ENCODE measurements at places on chromosomes 1 and 21.
A peak's percentile ranks its signal among the peaks of the same experiment; 100 is the strongest.

- no peak for DNase-seq
These were observed 58.4 kb downstream of the VPS26C start for GRCh38 chr21:37208741-37209225.

- DNase-seq: peak; percentile 64
These were observed 2.9 kb downstream of the IFI6 start for GRCh38 chr1:27668808-27669723.

GRCh38 chr1:11134898-11135266, 35.2 kb upstream of the EXOSC10 start:
- no peak for DNase-seq

DNA sequence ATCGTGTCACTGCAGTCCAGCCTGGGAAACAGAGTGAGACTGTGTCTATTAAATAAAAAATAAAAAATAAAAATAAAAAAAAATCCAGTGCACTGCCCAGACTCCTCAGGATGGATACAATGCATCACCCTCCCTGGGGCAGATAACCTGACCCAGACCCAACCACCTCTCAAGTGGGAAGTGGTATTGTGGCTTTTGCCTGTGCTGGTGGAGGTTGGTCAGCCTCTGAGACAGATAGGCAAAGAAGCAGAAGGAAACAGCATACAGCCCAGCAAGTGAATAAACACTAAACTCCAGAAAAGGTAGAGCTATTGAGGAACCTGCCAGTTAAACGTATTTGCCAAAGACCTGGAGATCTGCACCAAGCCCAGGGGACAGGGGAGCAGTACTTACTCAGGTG, 22.0 kb downstream of the HHIPL2 start:
- DNase-seq: no peak

- DNase-seq: peak; percentile 100
These were observed 41.8 kb downstream of the GATAD2B start for GRCh38 chr1:153880962-153881361.

DNA sequence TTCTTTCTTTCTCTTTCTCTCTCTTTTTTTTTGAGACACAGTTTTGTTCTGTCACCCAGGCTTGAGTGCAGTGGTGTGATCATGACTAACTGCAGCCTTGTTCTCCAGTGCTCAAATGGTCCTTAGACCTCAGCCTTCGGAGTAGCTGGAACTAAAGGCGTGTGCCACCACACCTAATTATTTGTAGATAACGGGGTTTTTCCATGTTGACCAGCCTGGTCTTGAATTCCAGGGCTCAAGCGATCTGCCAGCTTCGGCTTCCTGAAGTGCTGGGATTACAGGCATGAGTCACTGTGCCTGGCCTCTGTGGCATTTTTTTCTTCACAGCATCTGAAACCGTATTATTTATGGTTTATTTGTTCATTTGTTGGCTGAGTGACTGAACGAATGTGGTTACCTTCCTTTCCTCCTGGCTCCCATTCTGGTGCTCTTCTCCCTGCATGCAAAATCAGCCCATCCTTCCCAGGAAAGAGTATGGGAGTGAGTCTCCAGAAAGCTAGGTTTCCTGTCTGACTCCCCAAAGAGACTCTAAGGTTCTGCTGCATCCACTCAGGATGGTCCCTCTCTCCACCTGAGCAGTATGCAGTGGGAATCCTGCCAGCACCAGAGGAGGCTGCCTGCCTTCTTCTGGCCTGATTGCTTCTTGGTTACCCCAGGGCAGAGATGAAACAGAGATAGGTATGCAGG, 155.0 kb upstream of the BEND5 start:
- peak; percentile 11 for DNase-seq

DNA sequence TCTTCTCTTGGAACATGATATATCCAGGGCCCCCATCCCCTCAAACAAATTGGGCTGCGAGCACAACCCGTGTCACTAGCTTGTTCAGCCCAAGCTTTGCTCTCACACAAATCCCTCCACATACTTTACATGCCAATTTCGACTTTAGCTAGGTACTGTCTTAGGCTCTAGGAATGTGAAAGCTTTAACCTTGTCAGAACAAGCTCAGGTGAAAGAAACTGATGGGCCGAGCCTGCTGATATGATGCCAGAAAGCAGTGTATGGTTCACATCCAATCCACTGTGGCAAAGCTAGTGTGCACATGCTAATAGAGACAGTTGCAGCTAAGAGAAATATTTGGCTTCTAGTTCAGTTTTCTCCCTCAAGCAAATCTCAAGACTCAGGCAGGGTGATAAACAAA, 79.5 kb downstream of the TNFSF18 start:
- DNase-seq: no peak

DNA sequence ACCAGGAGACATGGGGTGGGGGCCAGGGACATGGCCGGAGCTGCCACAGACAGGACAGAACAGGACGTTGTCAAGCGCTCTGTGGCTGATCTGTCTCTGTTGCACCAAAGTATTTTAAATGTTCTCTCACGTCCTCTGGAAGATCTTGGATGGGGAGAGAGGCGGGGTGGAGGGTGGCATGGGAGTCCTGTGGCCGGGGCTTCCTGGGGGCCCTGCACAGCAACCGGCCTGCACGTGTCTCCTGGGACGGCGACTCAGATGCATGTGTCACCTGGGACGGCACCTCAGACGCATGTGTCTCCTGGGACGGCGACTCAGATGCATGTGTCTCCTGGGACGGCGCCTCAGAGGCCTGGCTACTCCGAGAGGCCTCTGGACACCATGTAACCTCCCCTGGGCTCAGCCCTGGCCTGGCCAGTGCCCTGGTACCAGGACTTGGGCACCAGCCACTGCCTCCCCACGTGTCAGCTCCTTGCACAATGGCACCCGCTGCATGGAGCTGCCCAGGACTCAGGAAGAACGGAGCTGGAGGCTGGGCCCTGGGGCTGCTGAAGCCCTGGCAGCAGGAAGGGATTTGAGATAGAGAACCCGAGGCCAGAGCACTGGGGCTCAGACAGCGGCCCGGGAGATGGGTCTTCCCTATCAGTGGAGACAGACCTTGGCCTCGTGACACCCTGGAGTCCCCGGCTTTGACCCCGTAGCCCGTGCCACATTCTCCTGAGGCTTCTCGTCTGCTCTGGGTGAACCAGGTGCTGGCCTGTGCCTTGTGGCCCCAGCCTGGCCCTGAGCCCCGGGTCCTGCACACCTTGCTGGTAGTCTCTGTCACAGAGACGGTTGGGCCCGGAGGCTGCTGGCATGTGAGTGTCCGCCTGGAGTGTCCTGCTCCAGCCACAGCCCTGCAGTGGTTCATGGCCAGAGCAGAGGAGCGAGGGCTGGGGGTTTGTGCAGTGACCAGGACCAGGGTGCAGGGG, 14.7 kb upstream of the SLC19A1 start:
- no peak for DNase-seq

GRCh38 chr1:228152097-228152917, 2.6 kb downstream of the GJC2 start:
- no peak for DNase-seq

GRCh38 chr1:3930301-3931006, 30.4 kb upstream of the C1orf174 start:
- peak; percentile 48 for DNase-seq

- no peak for DNase-seq
These were observed 299.0 kb downstream of the TPR start for GRCh38 chr1:186076006-186076405.

GRCh38 chr1:29960156-29960755, 723.9 kb downstream of the PTPRU start:
- DNase-seq: no peak

DNA sequence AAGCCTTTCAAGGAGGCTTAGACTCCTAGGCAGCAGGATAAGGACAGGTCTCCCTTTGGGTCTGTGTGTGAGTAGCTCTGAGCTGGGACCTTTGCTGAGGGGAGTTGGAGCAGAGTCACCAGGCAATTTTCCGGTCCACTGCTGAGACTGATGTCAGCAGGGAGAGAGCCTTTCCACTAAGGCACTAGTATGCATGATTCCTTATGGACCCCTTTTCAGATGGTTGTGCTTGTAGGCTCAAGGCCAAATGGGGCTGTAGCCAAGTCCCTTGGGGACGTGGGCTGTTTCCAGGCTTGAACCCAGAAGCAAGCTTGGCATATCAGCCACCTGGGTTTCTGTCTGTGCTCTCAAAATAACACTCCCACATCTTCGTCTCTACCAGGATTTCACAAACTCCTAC, 73.0 kb downstream of the CCDC18 start:
- DNase-seq: peak; percentile 42

GRCh38 chr1:89831462-89832120, 10.8 kb downstream of the LRRC8D start:
- peak; percentile 63 for DNase-seq

GRCh38 chr21:39078322-39079065, 104.8 kb downstream of the PSMG1 start:
- no peak for DNase-seq

DNA sequence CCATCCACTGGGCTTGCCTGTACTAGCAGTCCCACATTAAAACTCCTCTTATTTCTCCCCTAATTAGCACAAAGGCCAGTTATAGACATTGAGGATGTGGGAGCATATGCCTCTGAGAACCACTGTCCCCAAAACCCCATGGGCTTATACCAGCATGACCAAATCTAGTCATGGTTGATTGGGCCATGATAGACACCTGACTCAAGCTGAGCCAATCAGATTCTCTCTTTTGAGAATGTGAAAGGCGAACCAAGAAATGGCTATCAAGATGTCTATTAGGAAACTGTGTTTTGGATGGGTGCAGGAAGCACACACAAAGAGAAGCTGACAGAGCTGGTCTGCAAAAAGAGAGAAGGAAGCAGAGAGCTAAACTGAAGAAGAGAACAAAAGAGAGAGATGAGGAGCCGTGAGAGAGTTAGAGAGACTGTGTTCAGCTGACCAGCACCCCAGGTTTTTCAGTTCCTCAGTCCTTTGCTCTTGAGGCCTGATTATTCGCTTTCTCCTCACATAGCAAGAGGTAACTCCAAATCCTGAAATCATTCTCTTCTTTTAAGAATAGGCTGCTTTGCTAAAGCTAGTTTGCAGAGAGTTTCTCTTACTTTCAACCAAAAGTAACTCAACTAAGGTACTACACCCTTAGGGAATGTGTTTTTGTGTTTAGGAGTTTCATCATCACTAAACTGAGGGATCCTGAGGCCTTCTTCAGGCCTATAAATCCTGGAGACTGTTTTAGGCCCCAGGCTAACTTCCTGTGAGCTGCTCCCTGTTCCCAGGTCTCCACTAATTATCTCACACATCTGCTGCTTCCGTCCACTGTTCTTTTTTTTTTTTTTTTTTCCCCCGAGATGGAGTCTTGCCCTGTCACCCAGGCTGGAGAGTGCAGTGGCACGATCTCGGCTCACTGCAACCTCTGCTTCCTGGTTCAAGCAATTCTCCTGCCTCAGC, 7.9 kb upstream of the TIPRL start:
- DNase-seq: peak; percentile 89

DNA sequence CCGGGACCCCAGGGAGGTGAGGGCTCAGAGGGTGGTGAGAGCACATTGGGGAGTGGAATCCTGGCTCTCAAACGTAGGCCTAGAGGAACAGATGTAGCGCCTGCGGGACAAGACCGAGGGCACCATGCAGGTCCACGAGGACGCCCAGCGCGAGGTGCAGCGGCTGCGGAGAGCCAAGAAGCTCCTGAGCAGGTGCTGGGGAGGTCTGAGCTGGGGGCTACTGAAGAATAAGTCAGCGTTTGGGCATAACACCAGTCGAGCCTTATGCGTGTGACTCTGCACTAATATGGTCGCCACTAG, 2.6 kb upstream of the NBPF3 start:
- DNase-seq: peak; percentile 56

GRCh38 chr1:155890251-155890650, 20.9 kb downstream of the RIT1 start:
- DNase-seq: no peak

DNA sequence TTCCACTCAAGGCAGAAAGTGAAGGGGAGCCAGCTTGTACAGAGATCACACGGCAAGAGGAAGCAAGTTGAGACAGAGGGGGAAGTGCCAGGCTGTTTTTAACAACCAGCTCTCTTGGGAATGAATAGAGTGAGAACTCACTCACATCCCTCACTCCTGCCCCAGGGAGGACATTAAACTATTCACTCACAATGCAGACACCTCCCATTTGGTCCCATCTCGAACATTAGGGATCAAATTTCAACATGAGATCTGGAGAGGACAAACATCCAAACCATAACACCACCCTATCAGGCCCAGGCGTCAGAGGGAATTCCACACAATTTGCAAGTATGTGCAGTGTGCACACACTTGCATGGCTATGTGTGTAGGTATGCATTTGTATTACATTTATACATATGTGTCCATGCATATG, 62.7 kb downstream of the DMAP1 start:
- DNase-seq: peak; percentile 89

DNA sequence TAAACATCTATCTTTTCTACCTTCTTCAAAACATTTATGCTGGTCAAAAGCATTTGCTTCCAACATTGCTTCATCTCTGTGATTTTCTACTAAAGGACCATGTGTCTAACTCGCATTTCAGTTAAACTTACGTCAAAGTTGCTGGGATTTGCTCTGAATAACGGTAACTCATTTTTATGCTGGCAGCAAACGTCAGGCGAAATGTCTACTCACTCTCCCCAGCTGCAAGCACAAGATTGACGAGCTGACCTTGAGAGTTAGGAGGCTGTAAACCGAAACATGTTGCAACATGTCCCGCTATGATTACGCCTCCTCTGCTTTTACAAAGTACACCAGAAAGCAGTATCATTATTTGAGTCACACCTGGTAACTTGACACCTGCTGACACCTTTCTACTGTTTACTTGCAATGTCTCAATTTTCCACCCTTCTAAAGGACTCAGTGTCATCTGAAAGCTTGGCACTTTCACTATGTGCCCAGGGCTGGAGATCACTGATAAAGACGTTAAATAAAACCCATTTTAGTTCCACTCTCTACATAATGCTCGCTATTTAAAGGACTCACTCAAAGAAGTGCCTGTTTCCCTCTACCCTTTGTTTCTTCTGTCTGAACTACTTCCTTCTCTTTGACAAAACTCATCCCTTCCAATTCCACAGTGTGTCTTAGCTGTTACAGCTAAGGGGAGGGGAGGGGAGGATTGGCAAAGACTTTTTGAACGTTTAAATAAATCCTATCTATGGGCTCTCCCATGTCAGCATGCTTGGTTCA, 111.9 kb downstream of the PTPN14 start:
- peak; percentile 98 for DNase-seq

DNA sequence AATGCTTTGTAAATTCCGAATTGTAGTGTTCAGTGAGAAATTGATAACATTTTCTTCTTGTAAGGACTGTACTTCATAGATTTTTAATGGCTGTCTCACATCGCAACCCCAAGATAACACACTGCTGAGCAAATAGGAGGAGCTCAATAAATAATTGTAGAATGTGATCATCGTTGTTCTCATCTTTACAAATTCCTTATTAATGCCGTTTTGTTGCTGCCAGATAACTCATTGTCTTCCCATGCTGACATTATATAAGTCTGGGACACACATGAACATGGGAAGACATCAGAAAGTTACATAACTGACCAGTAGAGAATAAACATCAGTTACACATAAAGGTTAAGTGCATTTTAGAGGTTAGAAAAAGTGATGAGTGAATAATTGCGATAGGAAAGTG, 46.4 kb upstream of the TSPAN2 start:
- no peak for DNase-seq

GRCh38 chr1:36198641-36199040, 25.6 kb upstream of the THRAP3 start:
- DNase-seq: no peak

DNA sequence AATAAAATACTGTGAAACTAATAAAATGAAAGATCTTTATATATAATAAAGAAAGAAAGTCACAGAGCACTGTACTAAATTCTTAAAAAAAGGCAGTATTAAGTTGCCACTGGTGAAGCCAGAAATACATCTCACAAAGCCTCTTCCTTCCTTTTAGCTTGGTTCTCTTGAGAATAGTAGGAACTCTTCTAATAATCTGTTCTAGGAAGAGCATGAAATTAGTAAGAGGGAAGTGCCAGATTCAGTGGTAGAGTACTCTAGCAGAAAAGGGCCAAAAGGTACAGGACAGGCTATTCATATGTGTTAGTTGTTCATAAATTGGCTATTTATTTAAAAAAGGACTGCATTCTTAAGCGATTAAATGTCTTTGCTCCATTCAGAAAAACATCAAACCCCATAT, 33.7 kb downstream of the CTTNBP2NL start:
- no peak for DNase-seq

All from NCI-H69 (cell line).